Panc1 (cell line): ENCODE measurements at places on chromosomes 12 and 14.

- DNase-seq, result no peak
Observed at GRCh38 chr12:4238577-4238976, 35.0 kb upstream of the CCND2 start.

DNA sequence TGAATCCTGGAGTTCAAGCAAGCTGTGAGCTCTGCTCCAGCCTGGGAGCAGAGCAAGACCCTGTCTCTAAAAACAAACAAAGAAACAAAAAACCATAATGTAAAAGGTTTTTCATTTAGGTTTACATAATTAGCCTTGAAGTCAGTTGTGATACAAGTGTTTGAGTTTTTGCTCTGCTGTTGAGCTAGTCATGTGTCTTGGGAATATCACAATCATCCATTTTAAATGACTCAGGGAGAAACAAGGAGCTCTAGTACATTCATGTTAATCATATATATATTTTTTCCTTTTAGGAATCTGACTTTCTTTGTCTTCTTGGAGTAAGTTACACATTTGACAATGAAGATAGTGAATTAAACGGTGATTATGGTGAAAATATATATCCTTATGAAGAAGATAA, 12.9 kb downstream of the MIA2 start:
- no peak for DNase-seq

GRCh38 chr14:35332517-35333263, 40.5 kb downstream of the PSMA6 start:
- DNase-seq, result no peak

- DNase-seq, result no peak
Observed at GRCh38 chr14:102872020-102872419, 50.4 kb upstream of the AMN start.

DNA sequence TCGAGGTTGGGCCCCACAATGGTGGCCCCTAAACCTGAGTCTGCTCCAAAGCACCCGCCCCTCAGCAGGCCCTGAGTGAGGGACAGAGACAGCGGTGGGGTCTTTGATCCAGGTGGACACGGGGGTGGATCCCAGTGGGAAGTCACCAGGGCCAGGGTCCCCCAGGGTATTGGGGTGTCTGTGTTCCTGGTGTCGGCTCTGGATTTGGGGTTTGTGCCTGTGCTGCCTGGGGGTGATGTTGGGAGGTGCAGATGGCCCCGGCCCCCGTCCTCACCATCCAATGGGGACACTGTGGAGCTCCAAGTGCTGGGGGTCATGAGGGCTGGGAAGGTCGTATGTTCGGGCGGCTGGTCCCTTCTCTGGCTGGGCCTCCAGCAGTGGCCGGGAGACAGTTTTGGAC, 354.2 kb downstream of the TMEM121 start:
- DNase-seq, result no peak

GRCh38 chr12:31687101-31687527, 27.6 kb downstream of the ETFBKMT start:
- no peak for DNase-seq

DNA sequence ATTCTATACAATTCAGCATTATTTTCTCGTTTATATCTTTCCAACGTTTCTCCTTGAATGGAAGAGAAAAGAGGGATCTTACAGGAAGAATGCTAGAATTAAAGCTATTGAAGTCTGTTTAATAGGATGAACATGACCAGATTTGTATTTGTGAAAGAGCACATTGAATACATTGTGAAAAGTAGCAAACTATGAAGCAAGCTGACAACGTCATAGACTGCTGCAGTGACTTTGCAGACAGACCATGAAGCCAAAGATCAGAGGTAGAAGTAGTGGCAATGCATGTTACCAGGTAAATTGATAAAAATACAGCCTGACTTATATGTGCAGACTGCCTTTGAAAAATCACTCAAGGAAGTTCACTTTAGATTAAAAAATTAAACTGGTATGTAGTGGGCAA, 146.1 kb downstream of the RASSF9 start:
- no peak for DNase-seq

DNA sequence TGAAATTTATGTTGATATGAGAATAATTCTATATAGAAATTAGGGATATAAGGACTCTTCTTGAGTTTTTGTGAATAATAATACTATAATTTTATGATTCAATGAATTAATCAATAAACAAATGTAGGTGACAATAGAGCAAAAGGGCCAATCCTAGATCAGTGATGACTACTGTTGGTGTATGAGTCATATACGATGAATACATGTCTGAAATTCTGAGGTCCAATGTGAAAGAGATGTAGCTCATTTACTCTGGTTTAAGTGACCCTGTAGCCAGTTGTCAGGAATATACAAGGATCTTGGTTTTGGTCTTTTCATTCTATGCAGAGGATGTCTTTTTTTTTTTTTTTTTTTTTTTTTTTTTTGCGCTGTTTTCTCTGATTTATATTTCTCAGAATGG, 72.1 kb upstream of the RTL1 start:
- DNase-seq, result no peak

GRCh38 chr14:30143627-30144026, 216.0 kb upstream of the PRKD1 start:
- no peak for DNase-seq

DNA sequence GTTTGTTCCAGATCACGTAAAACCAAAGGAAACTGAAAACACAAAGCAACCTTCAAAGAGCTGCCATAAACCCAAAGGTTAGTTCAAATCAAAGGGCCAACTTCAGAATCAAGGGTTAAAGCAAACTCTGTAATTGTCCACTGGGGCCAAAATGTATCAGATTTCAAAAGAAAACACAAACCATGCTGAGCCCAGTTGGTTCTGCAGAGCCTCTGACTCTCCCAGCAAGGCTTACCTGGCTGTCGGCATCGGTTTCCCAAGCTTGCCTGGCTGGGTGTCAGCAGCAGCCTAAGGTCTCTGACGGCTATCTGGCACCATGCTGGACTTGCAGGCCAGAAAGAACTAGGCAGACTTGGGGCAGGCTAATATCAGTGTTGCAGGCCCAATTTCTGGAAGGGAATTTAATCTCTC, 125.3 kb downstream of the DAD1 start:
- no peak for DNase-seq

DNA sequence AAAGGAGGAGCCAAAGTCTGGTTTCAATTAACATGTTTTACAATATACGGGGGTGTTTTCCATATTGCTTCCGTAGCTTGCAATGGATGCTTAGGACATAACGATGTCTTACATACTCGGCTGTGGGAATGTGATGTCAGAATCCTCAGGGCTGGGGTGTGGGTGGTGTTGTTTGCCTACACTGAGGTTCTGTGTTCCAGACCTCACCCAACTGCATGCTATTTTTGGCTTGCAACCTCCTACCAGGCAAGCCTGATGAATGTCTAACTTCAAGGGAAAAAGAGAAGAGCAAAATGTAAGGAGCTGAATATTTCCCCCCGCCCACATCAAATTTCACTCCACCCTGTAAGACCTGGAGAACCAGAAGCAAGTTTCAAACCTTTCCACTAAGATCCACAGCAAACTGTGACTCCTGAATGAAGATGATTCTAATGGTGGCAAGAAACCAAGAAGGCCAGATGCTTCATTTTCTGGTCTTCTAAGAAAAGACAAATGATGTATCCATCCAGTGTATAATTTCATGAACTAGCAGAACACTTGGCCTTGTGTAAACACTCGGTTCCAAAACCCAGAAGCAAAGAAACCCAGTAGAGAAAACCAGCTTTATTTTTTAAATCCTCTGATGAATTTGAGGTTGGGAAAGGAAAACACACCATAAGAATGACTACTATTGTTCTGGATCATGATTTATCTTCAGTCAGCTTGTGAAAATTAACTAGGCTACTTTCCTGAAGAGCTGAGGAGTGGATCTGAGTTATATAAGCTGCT, 227.9 kb downstream of the DACT1 start:
- no peak for DNase-seq

- no peak for DNase-seq
Observed at GRCh38 chr14:33294419-33294818, 355.7 kb downstream of the NPAS3 start.

- DNase-seq, result no peak
Observed at GRCh38 chr12:115866909-115867525, 410.5 kb downstream of the MED13L start.

- no peak for DNase-seq
Observed at GRCh38 chr14:90204516-90204915, 51.8 kb upstream of the PSMC1 start.

DNA sequence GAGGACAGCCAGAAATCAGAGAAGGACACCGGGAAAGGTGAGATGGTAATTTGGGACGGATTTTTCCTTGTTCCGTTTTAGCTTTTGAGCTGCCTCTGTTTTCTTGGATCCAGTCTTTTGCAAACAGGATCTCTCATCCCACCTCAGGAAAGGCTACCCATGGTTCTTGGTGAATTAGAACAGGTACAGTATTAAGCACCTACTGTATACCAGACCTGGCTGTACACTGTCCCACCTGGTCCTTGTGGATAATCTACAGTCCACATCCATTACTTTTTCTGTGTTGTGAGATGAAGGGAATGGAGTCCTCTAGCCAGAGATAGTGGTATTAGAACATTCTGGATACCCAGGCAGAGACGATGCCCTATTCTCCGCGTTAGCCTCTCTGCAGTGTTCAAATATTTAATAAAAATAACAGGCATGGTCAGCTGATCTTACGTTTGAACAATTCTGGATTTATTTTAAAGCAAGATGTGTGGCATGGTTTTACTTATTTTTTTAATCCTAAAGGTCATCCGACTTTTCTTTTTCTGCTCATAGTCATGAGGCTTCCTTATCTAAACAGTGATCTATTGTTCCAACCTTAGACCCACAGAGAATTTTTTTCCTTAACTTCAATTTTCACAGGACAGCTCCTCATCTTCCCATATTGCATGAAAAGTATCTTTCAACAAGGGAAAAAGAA, 18.8 kb downstream of the PLXNC1 start:
- DNase-seq, result no peak

GRCh38 chr12:39235990-39236767, 206.7 kb downstream of the KIF21A start:
- DNase-seq, result no peak

GRCh38 chr14:88476214-88476774, 78.5 kb downstream of the PTPN21 start:
- DNase-seq, result no peak

DNA sequence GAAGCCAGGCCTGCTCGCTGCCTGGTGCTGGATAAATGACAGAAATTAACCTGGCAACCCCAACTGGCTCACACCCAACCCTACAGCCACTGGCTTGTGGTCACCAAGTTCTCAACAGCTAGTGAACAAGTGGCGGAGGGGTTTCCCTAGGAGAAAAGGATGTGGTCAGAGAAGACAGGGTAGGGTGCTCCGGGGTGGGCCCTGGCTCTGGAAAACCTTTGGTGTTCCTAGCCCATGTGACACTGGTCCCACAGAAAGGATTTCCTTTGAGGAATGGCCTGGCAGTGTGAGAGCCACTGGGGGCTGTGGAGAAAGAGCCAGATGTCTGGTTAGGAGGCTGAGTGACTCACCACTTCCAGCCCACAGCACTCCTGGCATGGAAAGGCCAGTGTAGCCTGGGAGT, 8.7 kb downstream of the SYNE3 start:
- no peak for DNase-seq

GRCh38 chr14:51327376-51327775, 87.3 kb downstream of the TMX1 start:
- no peak for DNase-seq

DNA sequence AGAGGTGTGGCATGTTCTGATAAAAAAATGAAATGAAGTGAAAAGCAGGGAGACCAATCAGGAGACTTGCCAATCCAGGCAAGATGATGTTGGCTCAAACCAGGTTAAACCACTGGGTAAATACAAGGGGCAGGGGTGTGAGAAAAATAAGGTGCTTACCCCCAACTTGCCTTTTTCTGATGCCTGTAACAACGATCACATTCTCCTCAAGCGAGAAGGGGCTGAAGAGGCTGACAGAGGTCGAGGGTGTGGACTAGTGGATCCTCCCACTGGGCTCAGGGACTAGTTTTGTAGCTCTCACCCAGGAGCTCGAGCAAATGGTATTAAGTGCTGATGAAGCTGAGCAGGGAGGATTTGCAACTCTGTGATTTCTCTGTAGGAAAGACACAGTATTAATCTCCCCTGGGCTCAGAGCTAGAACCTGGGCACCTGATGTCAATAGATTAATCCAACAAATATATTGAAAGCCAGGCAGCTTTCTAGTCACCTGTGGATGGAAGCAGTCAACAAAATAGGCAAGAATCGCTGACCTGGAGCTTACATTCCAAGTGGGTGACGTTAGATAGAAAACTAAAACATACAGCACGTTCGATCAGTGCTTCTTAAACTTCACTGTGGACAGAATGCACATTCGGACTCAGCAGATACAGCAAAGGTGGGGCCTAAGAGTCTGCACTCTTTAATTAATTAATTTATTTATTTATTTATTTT, 15.2 kb upstream of the EAPP start:
- peak; percentile 42 for DNase-seq

- DNase-seq, result no peak
Observed at GRCh38 chr12:12745576-12746211, 28.5 kb downstream of the CDKN1B start.

DNA sequence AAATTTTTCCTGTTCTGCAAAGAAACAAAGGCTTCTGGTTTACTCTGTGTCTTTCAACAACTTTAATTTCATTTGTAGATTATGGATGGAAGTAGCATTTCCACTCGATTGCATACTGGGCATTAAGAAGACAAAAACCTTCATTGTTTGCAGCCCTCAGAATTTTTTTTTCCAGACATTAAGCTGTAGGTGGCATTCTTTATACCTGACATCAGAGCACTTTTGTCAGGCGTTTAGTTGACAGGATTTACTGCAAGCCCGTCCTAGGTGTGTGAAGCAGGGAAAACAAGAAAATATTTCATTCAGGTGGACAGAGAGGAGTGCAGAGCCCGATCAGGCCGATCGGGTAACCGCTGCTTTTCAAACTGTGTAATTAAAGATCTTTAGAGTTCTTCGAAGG, 107.5 kb downstream of the TMEM260 start:
- DNase-seq, result no peak

- no peak for DNase-seq
Observed at GRCh38 chr12:88958153-88958552, 377.9 kb upstream of the KITLG start.

DNA sequence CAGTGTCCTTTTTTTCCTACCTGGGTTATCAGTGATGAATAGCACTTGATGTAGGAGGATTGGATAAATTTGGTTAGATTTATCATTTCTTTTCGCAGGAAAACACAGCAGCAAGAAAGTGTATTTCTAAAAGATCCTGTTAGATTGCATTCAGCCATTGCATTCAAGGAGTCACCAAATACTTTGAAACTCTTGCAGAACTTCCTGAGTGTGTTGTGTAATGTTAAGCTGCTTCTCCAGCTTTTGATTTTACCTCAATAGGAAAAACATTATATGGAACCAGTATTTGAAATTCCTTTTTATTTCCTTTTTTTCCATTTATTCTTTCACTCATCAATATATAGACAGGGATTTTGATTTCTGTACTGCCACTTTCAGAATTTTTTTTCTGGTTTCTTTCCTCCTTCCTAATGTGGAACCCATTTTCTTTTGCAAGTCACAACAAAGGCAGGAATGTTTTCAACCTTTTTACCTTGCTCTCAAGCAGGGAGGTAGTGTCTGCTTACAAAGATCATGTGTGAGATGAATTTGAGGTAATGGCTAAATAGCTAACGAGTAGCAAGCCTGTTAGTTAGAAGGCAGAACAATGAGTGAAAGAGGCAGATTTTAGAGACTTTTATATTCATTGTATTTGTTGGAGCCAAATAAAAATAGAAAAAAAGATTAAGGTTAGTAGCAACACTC, 56.2 kb downstream of the PPHLN1 start:
- no peak for DNase-seq
